ENCODE measurements at places on chromosomes 4 and X. TPM values are rescaled to one million over a fixed set of nuclear protein-coding genes. Genes with fewer than 3 reads are reported as not detected.

Gene MAPK10
- total RNA-seq = 2.6 TPM

GRCh38 chrX:56811599-56811998 lies 82.6 kb downstream of the NBDY start:
- DNase-seq = no peak

Gene FAT1
- 300 TPM for total RNA-seq

DNA sequence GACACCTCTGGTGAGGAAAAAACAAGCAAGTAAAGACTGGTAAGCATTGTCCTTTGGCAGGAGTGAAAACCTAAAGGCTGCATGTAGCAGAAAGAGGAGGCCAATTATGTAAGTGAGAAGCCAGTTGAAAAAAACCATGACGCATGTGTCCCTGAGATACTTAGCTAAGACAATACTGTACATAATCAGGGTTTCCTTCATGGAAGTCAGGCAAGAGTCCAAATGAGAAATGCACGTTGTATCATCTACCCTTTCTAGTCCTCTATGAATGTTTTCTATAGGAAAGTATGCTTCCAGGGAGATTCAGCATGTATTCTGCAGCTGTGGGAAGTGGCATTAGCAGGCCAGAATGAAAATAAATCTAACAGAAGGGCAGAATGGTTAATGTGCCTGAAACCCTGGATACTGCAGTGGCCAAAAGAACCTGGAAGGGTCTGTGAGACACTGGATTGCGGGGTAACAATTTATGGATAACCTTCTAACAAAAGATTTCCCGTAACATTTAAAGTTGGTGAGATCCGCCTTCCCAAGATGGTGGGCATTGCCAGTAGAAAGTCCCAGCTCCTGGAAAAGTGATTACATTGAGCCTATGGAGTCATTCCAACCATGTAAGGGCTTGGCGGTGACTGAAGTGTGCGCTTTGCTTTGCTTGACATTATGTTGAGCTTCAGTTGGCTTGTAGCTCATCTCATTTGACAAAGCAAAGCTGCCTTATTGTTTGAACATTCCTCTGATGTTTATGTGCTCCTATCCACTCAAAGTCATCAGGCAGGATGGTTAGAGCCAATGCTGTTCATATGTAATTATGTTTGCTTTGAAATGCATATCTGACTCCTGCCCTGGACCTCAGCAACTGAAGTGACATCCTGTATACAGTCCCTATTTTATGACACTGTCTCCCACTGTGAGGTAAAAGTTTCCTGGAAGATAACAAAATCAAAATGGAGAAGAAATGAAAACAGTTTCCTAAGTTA lies 200.4 kb downstream of the ARHGAP24 start:
- no peak for DNase-seq

GRCh38 chr4:88060431-88060830 lies 53.0 kb downstream of the PKD2 start:
- no peak for DNase-seq

Gene TEX13C
- total RNA-seq = not detected

DNA sequence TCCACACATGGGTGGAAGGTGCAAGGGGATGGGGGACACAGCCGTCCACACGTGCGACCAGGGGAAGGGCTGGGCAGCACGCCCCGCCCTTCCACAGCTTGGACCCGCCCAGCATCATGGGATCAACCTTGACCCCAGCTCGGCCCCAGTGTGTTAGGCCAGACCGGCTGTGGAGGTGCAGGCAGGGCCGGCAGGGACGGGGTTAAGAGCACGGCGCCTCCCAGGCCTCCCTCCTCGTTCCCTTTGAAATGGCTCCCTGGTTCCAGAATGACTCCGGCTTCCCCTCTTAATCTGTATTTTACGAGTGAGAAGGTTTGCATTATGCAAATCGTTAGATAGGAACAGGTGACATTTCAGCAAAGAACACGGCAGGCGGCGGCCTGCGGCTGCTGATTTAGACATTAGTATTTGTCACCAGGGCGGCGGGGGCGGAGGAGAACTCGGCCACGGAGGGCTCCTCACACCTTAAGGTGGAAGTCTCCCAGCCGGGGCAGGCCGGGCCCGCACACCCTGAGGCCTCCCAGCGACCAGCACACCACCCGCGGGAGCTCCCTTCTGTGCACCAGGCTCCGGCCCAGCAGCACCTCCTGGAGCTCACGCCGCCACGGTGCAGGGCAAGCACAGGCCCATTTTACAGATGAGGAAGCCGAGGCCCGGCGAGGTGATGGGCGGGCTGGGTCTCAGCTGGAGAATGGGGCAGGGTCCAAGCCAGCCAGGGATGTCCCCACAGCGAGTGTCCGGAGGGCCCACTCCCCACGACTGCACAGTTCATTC lies 116.1 kb downstream of the FAM53A start:
- DNase-seq = no peak

Gene BBS12
- total RNA-seq = 1.9 TPM

- no peak for DNase-seq
These were observed 31.8 kb upstream of the GJB1 start for GRCh38 chrX:71191248-71191647.

- DNase-seq = no peak
These were observed 146.9 kb downstream of the DCHS2 start for GRCh38 chr4:154344686-154345085.

Gene CHRDL1
- 18.3 TPM for total RNA-seq

Data from colonic mucosa (tissue), 4 donors.